ENCODE measurements at places on chromosomes 4 and X.
A peak's percentile ranks its signal among the peaks of the same experiment; 100 is the strongest.

DNA sequence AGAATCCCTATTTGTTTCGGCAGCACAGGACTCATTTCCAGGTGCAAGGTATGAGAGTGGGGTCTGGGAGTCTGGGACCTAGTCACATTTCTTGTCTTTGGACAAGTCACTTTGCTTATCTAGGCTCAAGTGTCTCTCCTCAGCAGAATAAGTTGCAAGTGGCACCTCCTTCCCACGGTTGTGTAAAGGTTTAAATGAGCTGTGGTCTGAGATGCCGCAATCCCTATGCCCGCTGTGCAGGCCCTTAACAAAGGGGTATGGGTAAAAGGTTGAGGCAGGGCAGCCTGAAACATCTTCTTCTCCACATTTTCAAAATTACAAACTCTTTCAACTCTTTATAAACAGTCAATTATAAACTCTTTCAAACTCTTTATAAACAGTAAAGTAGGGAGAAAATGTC is 93.7 kb downstream of the RTL5 start:
- DNase-seq, result no peak

GRCh38 chr4:113212613-113213012 is 163.2 kb downstream of the ANK2 start:
- DNase-seq, result no peak

DNA sequence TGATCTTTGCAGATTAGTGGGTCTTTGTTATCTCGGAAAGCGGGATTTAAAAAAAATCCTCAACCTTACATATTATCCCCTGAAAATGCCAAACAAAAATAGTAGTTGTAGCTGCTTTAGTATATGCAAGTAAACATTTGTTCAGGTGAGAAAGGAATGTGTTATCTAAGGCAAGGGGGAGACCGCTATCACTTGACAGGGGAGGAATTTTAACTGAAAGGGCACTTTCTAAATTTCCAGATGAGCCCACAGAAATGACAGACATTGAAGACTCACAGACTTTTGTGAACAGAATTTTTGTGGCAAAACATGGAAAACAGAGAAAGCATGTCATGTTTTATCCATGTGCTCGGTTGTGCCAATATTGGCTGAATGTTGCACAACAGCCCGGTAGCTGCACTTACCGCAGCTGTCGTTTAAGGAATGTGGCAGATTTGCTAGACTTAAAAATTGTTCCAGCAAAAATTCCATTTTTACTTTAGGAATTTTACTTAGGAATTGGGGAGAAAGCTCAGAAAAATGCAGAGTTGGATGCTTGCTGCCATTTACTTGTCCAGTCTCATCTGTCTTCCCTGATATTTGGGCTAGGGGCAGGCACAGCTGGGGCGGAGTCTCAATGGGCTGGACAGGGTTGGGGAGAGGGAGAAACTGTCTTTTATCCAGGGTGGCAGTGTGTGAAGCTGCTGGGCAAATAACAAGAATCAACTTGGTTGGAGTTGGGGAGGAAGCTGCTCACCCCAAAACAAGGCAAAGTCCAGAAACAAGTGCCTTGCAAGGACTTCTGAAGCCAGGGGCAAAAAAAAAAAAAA is 94.6 kb upstream of the RPS6KA3 start:
- DNase-seq, result no peak

DNA sequence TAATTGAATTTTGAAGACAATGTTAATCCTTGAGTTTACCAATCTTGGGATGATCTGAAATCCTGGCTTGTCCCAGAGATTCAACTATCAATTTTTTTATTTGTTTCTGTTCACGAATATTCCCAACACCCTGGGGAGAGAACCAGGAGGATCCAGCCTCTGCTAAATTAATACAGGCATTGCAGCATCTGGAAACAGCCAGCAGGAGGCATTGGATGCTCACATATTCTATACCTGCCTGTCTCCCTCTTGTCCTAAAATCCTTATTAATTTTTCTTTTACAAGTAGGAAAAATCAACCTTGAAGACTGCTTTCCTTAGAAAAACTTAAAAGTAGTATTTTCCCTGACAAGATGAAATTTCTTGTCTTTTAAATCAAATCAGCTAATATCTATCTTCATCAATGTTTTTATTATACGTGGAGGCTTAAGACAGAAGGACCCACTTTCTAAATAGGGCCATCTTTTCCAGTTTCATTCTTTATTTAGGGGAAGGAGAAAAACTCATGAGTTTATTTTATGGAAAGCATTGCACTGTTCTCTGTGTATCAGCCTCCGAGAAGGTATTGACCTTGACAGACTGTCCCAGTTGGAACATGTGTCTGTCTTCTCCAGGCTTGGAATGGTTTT is 102.4 kb downstream of the CLNK start:
- no peak for DNase-seq

DNA sequence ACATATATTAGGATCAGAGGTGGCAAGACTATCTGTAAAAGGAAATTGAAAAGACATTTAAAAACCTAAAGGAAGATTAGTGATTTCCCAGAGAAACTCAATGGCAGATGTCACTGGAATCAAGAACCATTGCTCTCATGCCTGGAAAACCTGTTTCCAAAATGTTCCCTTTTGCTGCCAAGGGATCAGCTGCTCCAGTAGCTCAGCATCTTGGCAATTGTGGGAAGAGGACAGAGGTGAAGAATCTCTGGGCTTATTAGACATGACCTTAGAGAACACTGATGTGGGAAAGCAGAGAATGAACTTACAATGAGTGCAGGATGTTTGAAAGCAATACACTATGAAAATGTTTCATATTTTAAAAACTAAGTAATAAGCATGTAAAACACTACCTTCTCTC is 98.3 kb downstream of the SHROOM3 start:
- DNase-seq, result no peak

GRCh38 chr4:52957835-52958631 is 95.9 kb downstream of the RASL11B start:
- no peak for DNase-seq

- DNase-seq, result no peak
Measured at GRCh38 chr4:155724731-155725130, 34.1 kb upstream of the GUCY1B1 start.

- no peak for DNase-seq
Measured at GRCh38 chr4:77177199-77177598, 20.2 kb downstream of the CCNG2 start.

GRCh38 chr4:102244878-102245535 is 100.3 kb downstream of the SLC39A8 start:
- DNase-seq, result no peak

- DNase-seq, result peak; percentile 13
Measured at GRCh38 chr4:153083447-153083947, 120.7 kb upstream of the TRIM2 start.

DNA sequence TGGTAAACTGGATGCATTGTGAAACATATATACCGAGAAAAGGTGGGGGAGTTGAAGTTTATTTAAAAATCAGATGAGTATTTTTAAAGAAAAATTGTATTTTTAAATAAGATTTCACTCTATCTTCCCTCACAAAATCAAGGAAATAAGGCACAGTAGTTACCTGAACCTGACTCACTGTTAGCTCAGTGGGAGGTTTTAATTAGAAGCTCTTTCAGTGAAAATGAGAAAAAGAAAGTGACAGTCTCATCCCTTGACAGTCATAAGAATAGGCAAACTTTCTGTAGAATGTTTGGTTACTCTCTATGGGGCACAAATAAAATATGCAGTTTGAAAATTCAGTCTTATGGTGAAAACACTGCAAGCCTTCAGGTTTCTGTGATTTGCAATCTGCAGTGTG is 49.7 kb downstream of the GRXCR1 start:
- DNase-seq, result no peak

DNA sequence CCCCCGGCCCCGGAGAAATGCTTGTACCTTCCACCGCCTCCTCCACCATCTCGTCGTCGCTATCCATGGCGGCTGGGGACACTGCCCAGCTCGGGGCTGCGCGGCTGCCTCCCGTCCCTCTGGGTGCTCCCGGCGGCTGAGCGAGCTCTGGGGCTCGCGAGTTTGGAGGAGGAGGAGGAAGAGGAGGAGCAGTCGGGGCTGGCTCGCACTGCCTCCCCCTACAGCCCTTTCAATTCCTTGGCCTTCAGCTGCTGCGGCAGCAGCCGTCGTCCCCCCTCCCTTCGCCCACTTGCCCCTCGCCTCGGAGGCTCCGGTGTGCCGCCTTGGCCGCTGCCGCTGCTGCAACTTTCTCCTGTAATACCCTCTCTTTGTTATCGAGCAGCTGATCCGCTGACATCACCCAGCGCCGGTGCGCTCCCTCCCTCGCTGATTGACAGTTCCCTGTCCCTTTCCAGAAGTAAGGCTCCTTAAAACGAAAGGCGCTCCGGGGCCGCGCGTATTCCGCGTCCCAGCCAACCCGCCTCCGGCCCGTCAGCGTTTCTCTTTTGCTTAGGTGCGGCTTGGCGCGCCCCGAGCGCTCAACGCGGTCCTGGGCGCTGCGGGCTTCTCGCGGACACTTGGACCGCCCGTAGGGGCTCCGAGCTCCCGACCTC is at the start of gene SETD7:
TSS of gene SETD7 (minus strand) at position 149 of the 653 bp plus-strand sequence. CDS start at position 67, 82 bp downstream.
- no peak for DNase-seq

DNA sequence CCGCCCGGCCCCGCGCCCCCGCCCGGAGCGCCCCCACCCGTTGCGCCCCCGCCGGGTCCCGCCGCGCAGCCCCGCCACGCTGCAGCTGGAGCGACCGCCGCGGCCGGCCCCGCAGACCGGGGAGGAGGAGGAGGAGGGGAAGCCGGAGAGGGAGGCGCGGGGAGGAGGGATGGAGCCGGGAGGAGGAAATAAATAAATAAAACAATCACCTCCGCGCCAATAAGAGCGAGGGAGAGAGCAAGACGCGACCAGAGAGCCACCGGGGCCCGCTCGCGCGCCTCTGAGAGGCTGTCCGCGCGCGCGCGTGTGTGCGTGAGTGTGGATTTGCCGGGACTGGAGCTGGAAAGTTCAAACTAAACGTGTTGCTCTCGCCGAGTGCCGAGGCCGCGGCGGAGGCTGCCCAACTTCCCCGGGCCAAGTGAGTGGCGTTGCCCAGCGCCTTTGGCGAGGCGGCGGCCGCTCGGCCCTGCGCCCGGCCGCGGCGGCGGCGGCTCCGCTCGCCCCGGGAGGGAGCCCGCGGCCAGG is 2184.4 kb upstream of the TENM3 start:
- no peak for DNase-seq

GRCh38 chr4:184287697-184288255 is 70.1 kb upstream of the ENPP6 start:
- no peak for DNase-seq

- no peak for DNase-seq
Measured at GRCh38 chr4:14177987-14178386, 550.5 kb upstream of the BOD1L1 start.

- no peak for DNase-seq
Measured at GRCh38 chrX:40945361-40945713, 139.9 kb upstream of the USP9X start.

DNA sequence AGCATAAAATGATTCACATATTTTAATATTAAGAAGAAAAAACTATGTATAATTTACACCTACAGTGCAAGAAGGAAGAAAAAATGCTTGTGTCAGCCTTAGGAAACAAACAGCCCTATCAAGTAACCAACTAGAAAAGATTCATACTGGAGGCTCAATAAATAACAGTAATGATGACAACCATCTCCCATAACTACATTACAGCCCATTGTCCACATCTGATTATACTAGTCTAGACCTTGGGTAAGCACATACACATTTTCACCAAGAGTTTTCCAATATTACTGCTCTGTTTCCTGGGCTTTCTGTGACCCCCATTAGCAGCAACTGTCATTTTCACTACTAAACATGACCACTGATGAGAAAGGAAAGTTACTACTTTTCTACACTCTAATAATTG is 169.7 kb downstream of the MAB21L2 start:
- DNase-seq, result no peak

- no peak for DNase-seq
Measured at GRCh38 chr4:150744570-150744969, 162.6 kb downstream of the MAB21L2 start.

DNA sequence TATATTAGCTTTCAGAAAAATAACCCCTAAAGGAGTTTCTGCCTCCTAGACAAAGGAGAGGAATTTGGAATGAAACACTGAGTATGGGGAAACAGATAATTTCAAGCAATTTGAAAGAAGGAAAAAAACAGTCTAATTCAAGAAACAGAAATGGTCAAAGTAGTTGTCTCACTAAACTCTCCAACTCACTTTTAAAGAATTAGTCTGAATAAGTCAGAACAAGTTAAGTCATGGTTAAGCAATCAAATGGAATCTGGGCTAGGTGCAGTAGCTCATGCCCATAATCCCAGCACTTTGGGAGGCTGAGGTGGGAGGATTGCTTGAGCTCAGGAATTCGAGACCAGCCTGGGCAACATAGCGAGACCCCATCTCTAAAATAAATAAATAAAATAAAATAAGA is 95.7 kb upstream of the GRIA3 start:
- DNase-seq, result no peak

DNA sequence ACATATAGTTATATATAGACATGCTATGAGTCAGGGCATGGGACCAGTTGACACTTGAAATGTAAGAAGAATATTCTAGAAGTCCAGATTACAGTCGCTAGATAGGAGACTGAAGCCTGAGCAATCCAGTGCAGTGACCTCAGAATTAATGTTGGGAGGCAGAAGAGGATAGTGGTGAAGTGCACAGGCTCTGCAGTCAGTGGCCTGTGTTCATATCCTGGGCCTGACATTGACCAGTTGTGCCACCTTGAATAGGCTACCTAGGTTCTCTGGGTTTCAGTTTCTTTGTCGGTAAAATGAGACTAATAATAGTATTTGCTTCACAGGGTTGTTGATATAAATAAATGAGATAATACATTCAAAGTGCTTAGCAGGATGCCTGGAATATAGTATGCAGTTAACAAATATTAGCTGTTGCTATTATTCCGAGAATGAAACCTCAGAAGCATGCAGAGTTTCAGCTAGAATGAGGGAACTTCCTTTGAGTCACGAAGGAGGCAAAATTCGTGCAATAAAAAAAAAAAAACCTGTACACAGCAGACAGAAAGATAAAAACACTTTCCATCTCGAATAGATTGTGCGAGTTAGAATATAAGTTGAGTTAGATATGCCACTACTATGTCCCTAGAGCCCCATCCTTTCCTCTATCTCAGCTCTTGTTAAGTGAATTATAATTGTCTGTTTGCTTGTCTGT is 4.0 kb upstream of the SH2D1A start:
- DNase-seq, result no peak

- no peak for DNase-seq
Measured at GRCh38 chrX:103309860-103310554, 783 bp downstream of the BEX2 start.

- DNase-seq, result no peak
Measured at GRCh38 chr4:8794491-8794890, 77.1 kb downstream of the HMX1 start.

GRCh38 chr4:84697159-84697558 is 114.2 kb downstream of the CDS1 start:
- no peak for DNase-seq

DNA sequence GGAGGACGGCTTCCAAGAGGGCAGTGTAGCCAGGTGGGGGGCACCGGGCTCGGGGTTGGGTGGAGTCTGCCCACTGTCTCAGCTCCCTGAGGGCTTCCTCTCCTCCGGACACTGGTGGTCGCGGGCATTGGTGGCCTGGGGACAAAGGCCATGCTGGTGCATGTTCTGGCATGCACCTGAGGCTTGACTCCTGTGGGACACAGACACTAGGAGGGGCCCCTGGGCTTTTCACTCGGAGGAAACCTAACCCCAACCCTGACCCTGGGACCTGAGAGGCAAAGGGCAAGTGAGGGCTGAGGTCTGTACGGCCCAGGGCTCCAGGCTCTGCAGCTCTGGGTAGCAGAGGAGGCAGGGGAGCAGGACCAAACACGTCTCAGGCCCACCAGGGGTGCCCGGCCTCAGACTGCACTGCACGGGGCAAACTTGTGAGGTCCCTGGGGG is 22.3 kb upstream of the FGFR3 start:
- DNase-seq, result no peak

Data from stimulated activated CD8-positive, alpha-beta memory T cell treated with anti-CD3 and anti-CD28 coated beads, Interleukin-2, amount 100 ng/mL, for 1 hour (primary cell).